Gastroesophageal sphincter (tissue), 4 donors: ENCODE measurements at places on chromosomes 1 and 21.
A peak's percentile ranks its signal among the peaks of the same experiment; 100 is the strongest.

DNA sequence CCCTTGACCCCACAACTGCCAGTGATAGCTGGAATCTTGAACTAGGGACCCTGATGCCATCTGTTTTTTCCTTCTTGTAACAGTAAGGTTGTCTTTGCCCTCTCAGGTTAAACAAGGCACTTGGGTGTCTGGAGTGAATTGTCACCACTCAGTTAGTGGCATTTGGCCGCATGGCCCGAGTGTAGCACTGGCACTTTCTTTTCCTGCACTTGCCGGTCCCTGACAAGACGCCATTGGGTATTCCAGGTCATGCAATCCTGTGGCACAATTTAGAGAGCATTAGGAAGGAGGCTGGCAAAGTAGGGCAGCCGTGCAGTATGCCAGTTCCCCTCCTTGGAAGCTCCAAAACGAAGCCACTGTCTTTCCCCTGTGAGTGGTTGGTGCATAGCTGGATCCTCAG is 70.8 kb downstream of the MRPS6 start:
- H3K36me3 ChIP-seq: no peaks in the 10 kb centered on the region
- no peak overlapping the region for H3K27ac ChIP-seq
- no peak for ATAC-seq

GRCh38 chr1:179995576-179995975 is 41.0 kb downstream of the CEP350 start:
- H3K27ac ChIP-seq: no peak overlapping the region
- no peak overlapping the region for H3K4me3 ChIP-seq
- no peak for ATAC-seq
- H3K27me3 ChIP-seq: no peaks in the 10 kb centered on the region

DNA sequence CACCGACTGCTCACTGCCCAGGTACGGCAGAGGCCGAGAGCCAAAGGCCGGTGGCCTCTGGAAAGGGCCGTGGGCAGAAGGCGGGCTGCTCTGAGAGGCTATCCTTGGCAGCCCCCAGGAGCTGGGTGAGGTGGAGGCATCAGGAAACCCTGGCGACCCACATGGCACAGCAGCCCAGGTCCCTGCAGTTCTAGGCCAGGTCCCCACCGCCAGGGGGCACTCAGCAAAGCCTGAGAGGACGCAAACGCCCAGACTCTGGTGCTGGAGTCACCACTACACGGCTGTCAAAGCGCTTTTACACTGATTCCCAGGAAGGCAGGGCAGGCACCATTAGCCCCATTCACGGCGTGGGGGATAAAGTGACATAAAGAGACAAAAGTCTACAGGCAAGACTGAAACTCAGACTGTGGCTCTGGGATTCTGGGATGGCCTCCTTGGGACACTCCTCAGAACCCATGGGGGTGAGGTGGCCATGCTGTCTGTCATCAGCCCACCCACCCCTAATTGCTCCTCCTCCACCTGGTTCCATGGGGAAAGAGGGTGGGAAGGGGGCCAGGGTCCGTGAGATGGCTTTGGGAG is 4.9 kb downstream of the PLEKHG5 start:
- peak; percentile 68 for ATAC-seq
- no peaks in the 10 kb centered on the region for H3K4me1 ChIP-seq
- H3K27me3 ChIP-seq: peaks cover 33% of the 10 kb centered on the region
- no peak overlapping the region for H3K4me3 ChIP-seq

- no peak for ATAC-seq
- no peaks in the 10 kb centered on the region for H3K27me3 ChIP-seq
- H3K4me3 ChIP-seq: no peak overlapping the region
Observed at GRCh38 chr1:203516184-203516583, 22.2 kb downstream of the OPTC start.

DNA sequence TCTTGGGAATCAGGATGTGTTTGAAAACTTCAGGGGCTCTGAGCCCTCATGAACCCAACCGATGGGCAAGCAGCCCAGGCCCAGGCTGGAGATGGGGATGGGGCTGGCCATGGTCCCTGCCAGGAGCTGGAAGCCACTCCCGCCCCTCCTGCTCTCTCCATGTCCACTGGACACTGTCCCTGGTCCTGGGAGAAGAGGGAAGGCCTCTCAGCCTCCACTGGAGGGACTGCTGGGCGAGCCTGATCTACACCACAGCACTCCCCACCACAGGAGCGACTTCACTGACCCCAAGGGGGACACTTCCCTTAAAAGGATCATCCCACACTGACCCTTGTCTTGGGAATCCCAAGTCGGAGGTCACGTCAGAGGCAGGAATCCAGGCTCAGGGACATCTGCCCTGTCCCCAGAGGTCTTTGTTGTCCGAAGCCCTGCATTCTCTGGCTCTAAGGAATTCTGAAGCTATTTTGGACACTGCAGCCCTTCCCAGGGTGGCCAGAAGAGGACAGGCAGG is 16.9 kb upstream of the COL18A1 start:
- H3K4me1 ChIP-seq: peaks cover 11% of the 10 kb centered on the region
- H3K36me3 ChIP-seq: no peaks in the 10 kb centered on the region
- H3K27ac ChIP-seq: peak overlapping the region; percentile 35
- H3K27me3 ChIP-seq: peaks cover 21% of the 10 kb centered on the region
- ATAC-seq: no peak
- H3K4me3 ChIP-seq: no peak overlapping the region

DNA sequence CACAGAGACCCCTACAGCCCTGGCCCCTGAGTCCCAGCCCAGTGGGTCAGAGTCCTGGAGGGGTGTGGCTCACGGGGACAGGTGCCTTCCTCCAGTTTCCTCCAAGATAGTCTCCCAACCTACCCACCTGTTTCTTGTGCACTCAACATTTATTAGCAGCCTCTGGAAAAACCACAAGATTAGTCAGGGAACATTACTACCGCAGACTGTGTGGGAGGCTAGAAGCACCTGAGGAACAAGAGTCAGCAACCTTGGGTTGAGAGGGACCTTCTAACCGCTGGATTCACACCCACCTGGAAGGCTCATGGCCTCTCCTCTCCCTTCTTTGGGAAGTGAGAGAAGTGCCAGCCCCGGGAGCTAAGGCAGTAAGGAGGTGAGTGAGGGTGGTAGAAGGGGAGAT is 22.5 kb upstream of the IKBKE start:
- H3K4me3 ChIP-seq: no peak overlapping the region
- H3K27ac ChIP-seq: no peak overlapping the region
- no peak for ATAC-seq
- no peaks in the 10 kb centered on the region for H3K27me3 ChIP-seq
- H3K36me3 ChIP-seq: no peaks in the 10 kb centered on the region

GRCh38 chr1:209625791-209626285 is 26.4 kb downstream of the LAMB3 start:
- no peak overlapping the region for H3K4me3 ChIP-seq
- no peak overlapping the region for H3K27ac ChIP-seq
- ATAC-seq: no peak
- no peaks in the 10 kb centered on the region for H3K27me3 ChIP-seq
- no peaks in the 10 kb centered on the region for H3K36me3 ChIP-seq

- no peak for ATAC-seq
- H3K4me3 ChIP-seq: no peak overlapping the region
- no peaks in the 10 kb centered on the region for H3K36me3 ChIP-seq
- H3K27ac ChIP-seq: no peak overlapping the region
Observed at GRCh38 chr1:201633811-201634210, 94.9 kb downstream of the NAV1 start.

- H3K4me3 ChIP-seq: no peak overlapping the region
- ATAC-seq: no peak
- H3K27me3 ChIP-seq: no peaks in the 10 kb centered on the region
- H3K27ac ChIP-seq: no peak overlapping the region
Observed at GRCh38 chr1:226111883-226112261, 49.4 kb downstream of the H3-3A start.

DNA sequence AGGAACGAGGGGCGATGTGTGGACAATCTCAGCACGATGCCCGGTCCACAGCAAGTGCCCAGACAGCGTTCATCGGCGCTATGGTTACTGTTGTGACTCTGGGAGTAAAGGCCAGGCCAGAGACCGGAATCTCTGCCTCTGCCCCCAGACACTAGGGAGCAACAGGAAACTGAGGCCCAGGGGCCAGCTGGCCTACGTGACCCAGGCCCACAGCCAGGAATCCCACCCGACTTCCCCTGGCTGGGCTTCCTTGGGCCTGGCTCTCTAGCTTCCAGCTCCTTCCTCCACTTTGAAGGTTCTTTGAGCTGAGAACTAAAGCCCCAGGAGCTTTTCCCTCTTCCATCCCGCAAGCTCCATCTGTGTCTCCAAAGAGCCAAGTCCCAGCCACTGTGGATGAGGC is 4.6 kb downstream of the LRP8 start:
- no peak overlapping the region for H3K4me3 ChIP-seq
- no peaks in the 10 kb centered on the region for H3K4me1 ChIP-seq
- H3K27ac ChIP-seq: no peak overlapping the region
- H3K36me3 ChIP-seq: no peaks in the 10 kb centered on the region

- no peaks in the 10 kb centered on the region for H3K27me3 ChIP-seq
- peaks cover 46% of the 10 kb centered on the region for H3K4me1 ChIP-seq
- no peaks in the 10 kb centered on the region for H3K36me3 ChIP-seq
- ATAC-seq: no peak
Observed at GRCh38 chr1:225999912-226000337, 782 bp upstream of the SDE2 start.

DNA sequence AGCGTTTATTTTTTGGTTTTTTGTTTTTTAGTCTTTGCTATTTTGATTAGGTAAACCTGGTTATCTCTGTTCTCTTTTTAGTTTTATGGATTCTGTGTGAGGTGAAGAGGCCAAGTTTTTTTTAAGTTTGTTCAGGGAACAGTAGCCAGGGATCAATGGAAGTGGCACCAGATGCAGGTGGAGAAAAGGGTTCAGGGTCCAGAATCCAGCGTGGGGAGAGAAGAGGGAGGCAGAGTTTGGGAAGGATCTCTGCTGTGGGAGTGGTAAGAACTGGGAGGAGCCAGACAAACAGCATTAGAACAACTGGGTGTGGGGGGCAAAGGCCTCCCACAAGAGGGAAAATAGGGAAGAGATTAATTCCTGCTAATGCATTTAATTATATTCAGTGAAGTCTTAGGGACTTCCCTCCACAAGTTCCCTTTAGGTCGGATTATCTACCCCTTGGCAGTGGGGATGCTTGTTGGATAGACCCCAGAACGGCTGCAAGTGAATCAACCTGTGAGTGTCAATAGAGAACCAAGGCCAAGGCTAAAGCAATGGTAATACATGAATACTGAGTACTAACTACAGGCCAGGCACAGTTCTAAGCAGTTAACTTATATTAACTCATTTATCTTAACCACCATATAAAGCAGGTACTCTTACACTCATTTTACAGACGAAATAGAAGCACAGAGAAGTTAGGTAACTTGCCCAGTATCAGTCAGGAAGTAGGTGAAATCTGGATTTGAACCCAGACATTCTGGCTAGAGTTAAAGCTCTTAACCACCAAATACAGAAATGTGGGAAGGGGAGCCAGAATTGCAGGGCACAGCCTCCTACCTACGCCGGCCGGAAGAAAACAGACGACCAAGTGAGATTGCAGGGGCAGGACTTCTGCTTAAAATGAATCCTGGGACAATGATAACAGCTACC is 498 bp downstream of the GNAT2 start:
- ATAC-seq: no peak
- H3K27me3 ChIP-seq: no peaks in the 10 kb centered on the region
- H3K27ac ChIP-seq: no peak overlapping the region
- peaks cover 52% of the 10 kb centered on the region for H3K4me1 ChIP-seq

- no peak for ATAC-seq
- no peaks in the 10 kb centered on the region for H3K27me3 ChIP-seq
- H3K36me3 ChIP-seq: no peaks in the 10 kb centered on the region
Observed at GRCh38 chr1:165053351-165053750, 303.2 kb downstream of the LMX1A start.
